ENCODE measurements at places on chromosomes 16 and 17.

DNA sequence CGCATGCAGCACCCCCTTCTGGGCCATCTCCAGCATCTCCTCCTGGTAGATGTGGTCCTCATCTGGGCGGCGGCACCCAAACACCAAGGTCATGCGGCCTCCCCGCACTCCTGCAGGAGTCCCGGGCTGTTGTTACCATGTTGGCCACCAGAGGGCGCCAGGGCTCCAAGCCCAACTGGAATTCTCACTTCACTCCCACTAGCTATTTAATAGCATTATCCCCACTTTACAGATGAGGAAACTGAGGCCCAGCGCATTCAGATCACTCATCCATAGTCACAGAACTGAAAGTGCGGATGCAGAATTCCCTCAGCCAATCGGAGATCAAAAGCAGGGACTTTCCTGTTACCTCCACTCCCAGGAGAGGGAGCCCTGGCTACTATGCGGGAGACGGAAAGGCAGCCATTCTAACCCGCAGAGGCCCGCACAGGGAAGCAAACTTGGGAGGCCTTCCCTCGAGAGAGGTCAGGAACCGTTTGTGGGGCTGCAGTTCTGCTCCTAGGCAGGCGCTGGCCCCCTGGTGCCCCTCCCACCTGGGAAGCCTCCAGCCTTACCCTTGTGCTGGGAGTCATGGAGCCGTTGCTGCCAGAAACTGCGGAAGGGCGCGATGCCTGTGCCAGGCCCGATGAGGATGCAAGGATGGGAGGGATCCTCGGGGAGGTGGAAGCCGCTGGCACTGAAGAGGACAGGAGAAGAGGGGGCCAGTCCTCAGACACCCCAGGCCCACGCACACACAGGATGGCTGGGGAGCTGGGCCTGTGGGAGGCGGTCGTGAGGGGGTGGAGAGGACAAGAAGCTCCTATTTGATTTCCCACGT lies 40.1 kb downstream of the NOS2 start:
- peak; percentile 69 for DNase-seq

GRCh38 chr16:10522966-10523365 lies 57.4 kb downstream of the EMP2 start:
- no peak for DNase-seq

DNA sequence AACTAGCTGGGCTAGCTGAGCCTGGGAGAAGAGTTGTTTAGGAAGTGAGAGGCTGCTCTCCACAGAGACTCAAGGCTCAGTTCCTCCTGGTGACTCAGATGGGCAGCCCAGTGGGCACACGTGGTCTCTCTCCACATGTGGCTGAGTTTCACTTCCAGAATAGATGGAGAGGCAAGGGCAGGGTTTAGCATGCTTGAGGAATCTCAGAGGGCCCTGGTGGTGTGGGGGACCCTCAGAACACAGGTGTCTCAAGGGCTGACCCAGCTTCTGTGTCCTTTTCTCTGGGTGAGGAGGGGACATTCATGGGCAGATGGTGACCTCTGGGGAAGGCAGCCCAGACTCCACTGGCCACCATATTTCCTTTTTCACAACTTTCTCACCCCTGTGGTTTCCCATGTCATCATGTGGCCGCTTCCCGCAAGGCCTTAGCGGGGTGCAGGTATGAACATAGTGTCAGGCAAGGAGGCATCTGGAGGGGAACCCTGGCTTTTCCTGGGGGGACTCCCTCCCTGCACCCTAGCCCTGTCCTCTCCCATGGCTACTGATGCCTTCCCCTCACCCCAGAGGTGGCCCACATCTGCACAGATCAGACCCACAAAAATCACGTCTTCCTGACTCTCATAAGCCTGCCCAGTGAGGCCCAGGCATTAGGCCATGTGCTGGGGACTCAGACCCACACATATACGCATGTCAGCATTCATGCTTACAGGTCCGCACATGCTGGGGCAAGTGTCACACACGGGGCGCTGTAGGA lies 3.3 kb downstream of the GRN start:
- DNase-seq = peak; percentile 82

- no peak for DNase-seq
Observed at GRCh38 chr16:29996766-29997250, 767 bp downstream of the INO80E start.

GRCh38 chr17:49577963-49578362 lies 2.3 kb downstream of the NXPH3 start:
- peak; percentile 83 for DNase-seq

- DNase-seq = no peak
Observed at GRCh38 chr17:81821603-81822311, 11.3 kb downstream of the MCRIP1 start.

- no peak for DNase-seq
Observed at GRCh38 chr16:81515721-81516120, 71.1 kb downstream of the CMIP start.

DNA sequence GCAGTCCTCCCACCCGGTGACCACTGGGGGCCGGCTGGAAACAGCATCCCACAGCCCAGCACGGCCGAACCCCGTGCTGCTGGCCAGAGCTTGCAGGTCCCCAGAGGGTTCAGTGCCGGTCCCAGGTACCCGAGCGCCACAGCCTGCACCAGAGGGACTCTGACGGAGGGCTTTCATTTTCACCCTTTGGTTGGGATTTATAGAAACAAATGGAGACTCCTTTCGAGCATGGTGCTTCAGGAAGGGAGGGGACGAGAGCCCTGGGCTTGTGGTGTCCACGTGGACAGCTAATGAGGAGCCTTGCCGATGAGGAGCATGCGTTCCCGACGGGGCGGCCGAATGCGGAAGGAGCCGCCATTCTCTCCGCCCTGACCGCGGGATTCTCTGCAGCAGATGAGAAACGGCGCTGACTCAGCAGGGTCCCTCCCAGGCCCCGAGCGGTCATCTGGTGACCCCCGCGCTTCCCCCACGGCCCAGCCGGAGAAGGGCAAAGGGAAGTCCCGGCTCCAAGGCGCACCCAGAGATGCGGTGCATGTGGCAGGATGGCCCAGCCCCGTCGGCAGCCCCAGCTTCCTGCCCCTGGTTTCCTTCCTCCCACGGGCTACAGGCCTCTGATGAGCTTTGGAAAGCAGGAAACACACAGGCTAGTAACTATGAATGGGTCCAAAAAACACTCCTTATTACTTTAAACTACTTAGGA lies 9.8 kb downstream of the SLC38A10 start:
- DNase-seq = peak; percentile 80
